ENCODE measurements at places on chromosomes 1 and 21.
A peak's percentile ranks its signal among the peaks of the same experiment; 100 is the strongest.

GRCh38 chr1:87759421-87760087 is 430.9 kb downstream of the LMO4 start:
- DNase-seq: no peak

GRCh38 chr1:230831771-230832170 is 36.5 kb downstream of the C1orf198 start:
- no peak for DNase-seq

DNA sequence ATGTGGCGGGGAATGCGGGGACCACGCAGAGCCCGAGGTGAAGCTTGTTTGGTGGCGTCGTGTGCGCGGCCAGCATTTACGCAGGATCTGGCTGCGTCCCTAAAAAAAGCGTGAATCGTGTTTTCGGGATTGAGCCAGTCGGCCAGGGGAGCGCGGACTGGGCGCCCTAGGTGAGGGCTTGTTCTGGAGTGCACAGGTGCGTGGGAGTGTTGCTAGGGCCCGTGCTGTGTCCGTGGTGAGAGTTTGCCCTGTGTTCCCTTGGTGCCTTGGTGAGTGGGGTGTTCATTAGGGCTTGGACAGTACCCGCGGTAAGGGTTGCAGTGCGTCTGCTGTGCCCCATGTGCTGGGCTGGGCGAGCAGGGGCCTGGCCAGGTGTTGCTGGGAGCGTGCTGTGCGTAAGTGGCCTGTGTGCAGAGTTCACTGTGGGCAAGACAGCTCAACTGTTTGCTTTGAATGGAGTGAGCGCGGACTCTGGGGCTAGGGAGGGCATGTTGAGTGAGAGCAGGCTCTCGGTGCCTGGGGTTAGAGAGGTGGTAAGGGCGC is 673 bp downstream of the CD46 start:
- DNase-seq: peak; percentile 15

- DNase-seq: no peak
These were observed 2.1 kb downstream of the ZFP69 start for GRCh38 chr1:40479156-40479555.

- DNase-seq: no peak
These were observed 11.9 kb downstream of the KCNJ10 start for GRCh38 chr1:160058087-160058486.
